WTC11 (cell line): ENCODE measurements at places on chromosomes 1 and 21.

DNA sequence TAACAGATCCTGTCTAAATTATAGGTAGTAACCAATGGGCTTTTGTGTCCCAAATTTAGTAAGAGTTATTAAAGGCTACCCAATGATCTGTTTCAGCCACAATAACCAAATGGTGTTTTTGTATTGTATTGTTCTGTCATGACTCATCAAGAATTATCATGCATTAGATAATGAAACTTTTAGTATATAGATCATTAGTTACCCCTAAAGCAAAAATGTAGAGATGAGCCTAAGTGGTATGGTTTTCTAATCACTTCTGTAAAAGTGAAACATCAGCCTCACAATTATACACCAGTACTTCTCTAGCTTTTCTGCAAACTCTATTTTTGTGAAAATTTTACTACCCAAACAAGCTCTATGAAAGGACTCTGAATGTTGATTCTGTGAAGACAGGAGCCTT is 71.4 kb downstream of the LRRC7 start:
- H3K27me3 ChIP-seq = no peaks in the 10 kb centered on the region
- H3K4me1 ChIP-seq = no peaks in the 10 kb centered on the region
- no peaks in the 10 kb centered on the region for H3K36me3 ChIP-seq
- no peak overlapping the region for H3K27ac ChIP-seq
- H3K4me3 ChIP-seq = no peak overlapping the region
- no peak for DNase-seq

DNA sequence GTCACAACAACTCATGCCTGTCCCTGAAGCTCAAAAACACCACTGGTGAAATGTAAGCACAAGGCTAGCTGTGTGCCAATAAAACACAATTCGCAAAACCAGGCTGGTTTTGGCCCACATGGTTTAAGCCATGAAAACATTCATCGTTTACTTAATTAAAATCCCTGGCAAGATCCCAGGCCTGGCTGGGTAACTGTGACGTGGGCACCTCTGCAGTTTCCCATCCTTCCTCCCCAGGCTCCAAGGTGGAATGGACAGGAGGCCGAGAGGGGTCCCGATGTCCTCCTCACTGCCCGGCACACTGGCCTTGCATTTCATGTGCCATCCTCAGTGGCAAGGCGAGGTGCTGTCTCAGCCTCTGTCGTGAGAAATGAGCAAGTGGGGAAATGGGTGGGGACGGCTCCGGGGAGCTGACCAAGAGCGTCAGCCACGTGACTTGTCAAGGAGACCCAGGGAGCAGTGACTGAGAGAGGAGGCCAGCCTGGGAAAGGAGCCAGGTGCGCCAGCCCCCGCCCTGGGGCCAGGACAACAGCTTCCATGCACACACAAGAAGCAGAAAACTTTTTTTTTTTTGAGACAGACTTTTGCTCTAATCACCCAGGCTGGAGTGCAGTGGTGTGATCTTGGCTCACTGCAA is 153.1 kb upstream of the RAB4A start:
- H3K36me3 ChIP-seq = no peaks in the 10 kb centered on the region
- no peak overlapping the region for H3K27ac ChIP-seq
- H3K27me3 ChIP-seq = peaks cover 8% of the 10 kb centered on the region; the same call in 1 of the 2 replicates
- peaks cover 42% of the 10 kb centered on the region for H3K4me1 ChIP-seq
- H3K4me3 ChIP-seq = no peak overlapping the region

DNA sequence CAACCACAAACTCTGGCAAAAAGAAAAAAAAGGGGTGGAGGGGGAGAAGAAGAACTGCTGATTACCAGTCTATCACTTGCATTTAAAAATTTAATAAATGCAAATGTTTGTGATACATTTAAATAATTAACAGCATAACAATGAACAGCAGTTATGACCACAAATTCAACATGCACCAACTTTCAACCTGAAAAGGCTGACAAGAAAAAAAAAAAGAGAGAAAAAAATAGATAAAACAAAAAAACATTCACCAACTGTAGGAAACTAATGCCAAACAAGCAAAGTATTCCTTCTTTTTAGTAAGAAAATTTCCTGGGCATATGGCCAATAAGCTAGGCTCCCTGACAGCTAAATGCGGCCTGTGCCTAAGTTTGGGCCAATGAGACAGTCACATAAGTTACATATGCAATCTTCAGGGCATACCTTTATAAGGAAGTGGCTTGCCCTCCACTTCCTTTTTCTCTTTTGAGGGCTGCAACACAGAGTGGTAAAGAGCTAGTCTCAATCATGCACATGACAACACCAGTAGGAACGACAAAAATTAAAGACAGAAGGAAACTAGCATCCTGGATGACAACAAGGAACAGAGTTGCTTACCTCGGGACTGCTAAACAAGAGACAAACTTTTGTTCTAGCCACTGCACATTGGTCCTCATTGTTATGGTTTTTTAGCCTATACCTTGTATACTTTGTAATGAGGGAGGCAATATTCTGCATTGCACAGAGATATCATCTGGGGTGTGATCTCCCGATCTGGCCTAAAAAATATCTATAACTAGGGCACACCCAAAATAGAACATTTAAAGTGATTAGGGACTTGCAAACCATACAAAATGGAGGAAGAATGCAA is 24.2 kb upstream of the PHTF1 start:
- no peak for DNase-seq
- H3K36me3 ChIP-seq = peaks cover 6% of the 10 kb centered on the region
- H3K27ac ChIP-seq = 0 out of 2 replicates have a peak overlapping the region, but pooled peaks have one; percentile 14

DNA sequence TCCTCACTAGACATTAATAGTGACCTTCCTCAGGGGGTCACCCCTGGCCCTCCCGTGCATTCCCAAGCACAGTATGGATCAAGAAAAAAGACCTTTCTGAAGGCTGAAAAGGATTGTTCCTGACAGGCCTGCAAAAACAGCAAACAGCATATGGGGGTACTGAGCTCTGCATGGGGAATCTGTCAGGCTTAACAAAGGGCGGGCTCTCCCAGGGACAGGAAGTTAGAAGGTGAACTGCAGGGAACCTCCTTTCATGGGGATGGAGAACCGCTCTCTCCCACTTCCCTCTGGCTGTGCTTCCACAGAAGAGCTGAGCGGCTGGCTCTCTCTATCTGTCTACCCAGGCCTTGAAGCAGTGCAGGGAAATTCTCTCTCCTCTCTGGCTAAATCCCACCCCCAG is 91.7 kb downstream of the DTL start:
- no peak overlapping the region for H3K4me3 ChIP-seq
- H3K36me3 ChIP-seq = peaks cover 4% of the 10 kb centered on the region; the same call in 1 of the 2 replicates
- peaks cover 33% of the 10 kb centered on the region for H3K4me1 ChIP-seq
- H3K27ac ChIP-seq = peak overlapping the region; percentile 95

DNA sequence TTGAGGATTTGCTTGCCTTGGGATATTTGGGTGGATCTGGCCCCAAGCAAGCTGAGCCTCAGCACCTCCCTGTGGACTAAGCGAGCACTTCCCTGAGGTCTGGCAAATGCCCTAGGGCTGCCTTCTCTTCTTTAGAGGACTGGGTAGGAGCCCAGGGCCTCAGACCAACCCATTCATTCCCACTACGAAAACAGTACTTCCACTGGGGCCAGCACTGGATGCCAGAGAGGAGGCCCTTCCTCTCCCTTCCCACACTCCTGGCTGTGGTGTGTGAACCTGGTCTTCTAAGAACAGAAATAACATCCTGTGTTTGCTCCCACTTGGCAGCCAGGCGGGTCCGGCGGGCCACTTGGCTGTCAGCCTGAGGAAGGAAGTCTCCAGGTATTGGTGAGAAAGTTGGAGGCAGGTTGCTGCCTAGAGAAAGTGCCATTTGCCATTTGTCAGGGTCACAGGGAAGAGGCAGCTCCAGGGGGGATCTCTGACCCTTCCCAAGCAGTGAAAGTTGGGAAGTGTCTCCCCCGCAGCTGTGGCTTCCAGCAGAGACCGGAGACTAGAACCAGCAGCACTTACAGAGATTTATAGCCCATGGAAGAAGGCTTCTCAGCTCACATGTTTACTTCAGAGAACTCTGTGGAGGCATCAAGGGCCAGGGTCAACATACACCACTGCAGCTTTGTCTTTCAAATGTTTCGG is 323.5 kb downstream of the SIPA1L2 start:
- H3K4me1 ChIP-seq = peaks cover 31% of the 10 kb centered on the region
- H3K27me3 ChIP-seq = peaks cover 6% of the 10 kb centered on the region
- H3K36me3 ChIP-seq = peaks cover 2% of the 10 kb centered on the region; the same call in 1 of the 2 replicates
- no peak overlapping the region for H3K4me3 ChIP-seq
- H3K27ac ChIP-seq = peak overlapping the region; percentile 17; the same call in 1 of the 2 replicates

GRCh38 chr1:86035101-86035500 is 121.5 kb downstream of the COL24A1 start:
- no peaks in the 10 kb centered on the region for H3K27me3 ChIP-seq
- H3K4me1 ChIP-seq = peaks cover 4% of the 10 kb centered on the region
- no peak for DNase-seq
- H3K36me3 ChIP-seq = no peaks in the 10 kb centered on the region
- H3K4me3 ChIP-seq = no peak overlapping the region
- H3K27ac ChIP-seq = no peak overlapping the region

DNA sequence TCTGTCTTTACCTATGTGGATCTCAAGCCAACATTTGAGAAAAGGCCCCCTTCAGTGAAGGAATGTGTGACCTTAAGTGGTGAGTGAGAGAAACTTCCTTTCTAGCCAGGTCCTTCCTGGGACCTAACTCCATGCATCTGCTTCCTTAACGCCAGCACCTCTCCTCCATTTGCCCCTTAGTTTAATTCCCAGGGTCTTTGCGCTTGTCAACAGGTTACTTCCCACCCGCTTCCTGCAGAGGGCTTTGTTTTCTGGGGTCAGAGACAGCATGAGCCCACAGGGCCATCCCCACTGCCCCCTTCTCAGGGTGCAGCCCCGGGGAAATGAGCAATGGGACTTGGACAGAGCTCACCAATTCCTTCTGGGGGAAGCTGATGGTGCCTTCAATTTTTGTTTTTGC is 54.8 kb downstream of the EVA1C start:
- H3K27ac ChIP-seq = peak overlapping the region; percentile 48; the same call in 1 of the 2 replicates
- peaks cover 20% of the 10 kb centered on the region for H3K36me3 ChIP-seq
- peaks cover 8% of the 10 kb centered on the region for H3K4me1 ChIP-seq
- no peaks in the 10 kb centered on the region for H3K27me3 ChIP-seq

- H3K36me3 ChIP-seq = no peaks in the 10 kb centered on the region
- no peak for DNase-seq
- H3K27ac ChIP-seq = peak overlapping the region; percentile 89
- H3K4me3 ChIP-seq = 0 out of 2 replicates have a peak overlapping the region, but pooled peaks have one; percentile 4
- H3K27me3 ChIP-seq = no peaks in the 10 kb centered on the region
- H3K4me1 ChIP-seq = peaks cover 66% of the 10 kb centered on the region
Measured at GRCh38 chr1:41874151-41874719, 44.5 kb downstream of the HIVEP3 start.

GRCh38 chr1:188371295-188371806 is 1542.6 kb downstream of the PLA2G4A start:
- peaks cover 28% of the 10 kb centered on the region for H3K4me1 ChIP-seq
- no peak for DNase-seq

- no peak overlapping the region for H3K4me3 ChIP-seq
- H3K4me1 ChIP-seq = peaks cover 18% of the 10 kb centered on the region
- no peaks in the 10 kb centered on the region for H3K27me3 ChIP-seq
- no peak overlapping the region for H3K27ac ChIP-seq
- DNase-seq = no peak
Measured at GRCh38 chr1:91735266-91735845, 150.6 kb downstream of the TGFBR3 start.

GRCh38 chr1:223611936-223612335 is 53.6 kb downstream of the CAPN8 start:
- H3K36me3 ChIP-seq = peaks cover 8% of the 10 kb centered on the region; the same call in 1 of the 2 replicates
- H3K27ac ChIP-seq = no peak overlapping the region
- H3K4me3 ChIP-seq = no peak overlapping the region
- no peaks in the 10 kb centered on the region for H3K4me1 ChIP-seq
- no peaks in the 10 kb centered on the region for H3K27me3 ChIP-seq
- DNase-seq = no peak

- H3K27ac ChIP-seq = no peak overlapping the region
- H3K27me3 ChIP-seq = no peaks in the 10 kb centered on the region
- DNase-seq = no peak
- H3K36me3 ChIP-seq = peaks cover 36% of the 10 kb centered on the region
- peaks cover 4% of the 10 kb centered on the region; the same call in 1 of the 2 replicates for H3K4me1 ChIP-seq
- no peak overlapping the region for H3K4me3 ChIP-seq
Measured at GRCh38 chr1:63645317-63645716, 52.1 kb downstream of the PGM1 start.

GRCh38 chr1:116738673-116739370 is 15.4 kb upstream of the CD2 start:
- H3K27me3 ChIP-seq = peaks cover 10% of the 10 kb centered on the region
- no peak for DNase-seq
- no peaks in the 10 kb centered on the region for H3K4me1 ChIP-seq
- no peak overlapping the region for H3K4me3 ChIP-seq

GRCh38 chr1:206066479-206067171 is 13.7 kb downstream of the RHEX start:
- H3K27ac ChIP-seq = no peak overlapping the region
- H3K36me3 ChIP-seq = peaks cover 9% of the 10 kb centered on the region
- H3K4me3 ChIP-seq = no peak overlapping the region
- peaks cover 4% of the 10 kb centered on the region; the same call in 1 of the 2 replicates for H3K27me3 ChIP-seq
- peaks cover 5% of the 10 kb centered on the region for H3K4me1 ChIP-seq

DNA sequence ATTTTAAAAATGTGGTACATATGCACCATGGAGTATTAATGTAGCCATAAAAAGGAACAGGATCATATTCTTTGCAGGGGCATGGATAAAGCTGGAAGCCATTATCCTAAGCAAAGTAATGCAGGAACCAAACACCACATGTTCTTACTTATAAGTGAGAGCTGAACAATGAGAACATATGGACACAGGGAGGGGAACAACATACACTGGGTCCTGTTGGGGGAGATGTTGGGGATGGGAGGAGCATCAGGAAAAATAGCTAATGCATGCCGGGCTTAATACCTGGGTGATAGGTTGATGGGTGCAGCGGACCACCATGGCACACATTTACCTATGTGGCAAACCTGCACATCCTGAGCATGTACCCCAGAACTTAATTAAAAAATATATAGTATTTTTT is 352.5 kb upstream of the KAZN start:
- DNase-seq = no peak
- no peak overlapping the region for H3K4me3 ChIP-seq
- H3K27ac ChIP-seq = no peak overlapping the region
- peaks cover 34% of the 10 kb centered on the region for H3K4me1 ChIP-seq

DNA sequence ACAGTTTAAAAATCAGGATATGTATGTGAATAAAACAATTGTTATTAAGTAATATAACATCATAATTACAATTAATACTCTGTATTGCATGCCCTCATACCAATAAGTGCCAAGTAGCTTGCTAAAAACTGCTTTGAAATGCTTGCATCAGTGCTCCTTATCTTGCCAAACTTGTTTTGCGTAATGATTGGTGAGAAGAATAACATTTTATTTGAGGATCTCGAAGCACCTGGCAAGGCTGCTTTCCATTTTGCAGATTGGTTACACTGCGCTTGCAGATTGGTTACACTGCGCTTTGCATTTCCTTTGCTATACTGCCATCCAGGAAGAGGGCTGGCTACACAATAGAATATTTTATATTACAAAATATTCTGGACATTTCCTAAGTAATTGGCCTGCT is 1.7 kb upstream of the PBX1 start:
- no peak overlapping the region for H3K27ac ChIP-seq
- H3K36me3 ChIP-seq = peaks cover 17% of the 10 kb centered on the region
- no peak for DNase-seq
- peaks cover 5% of the 10 kb centered on the region; the same call in 1 of the 2 replicates for H3K27me3 ChIP-seq
- peaks cover 26% of the 10 kb centered on the region for H3K4me1 ChIP-seq
- H3K4me3 ChIP-seq = no peak overlapping the region
